ENCODE measurements at places on chromosomes 16 and 17.
A peak's percentile ranks its signal among the peaks of the same experiment; 100 is the strongest.

- no peak for DNase-seq
Measured at GRCh38 chr16:47565454-47565853, 104.3 kb downstream of the PHKB start.

DNA sequence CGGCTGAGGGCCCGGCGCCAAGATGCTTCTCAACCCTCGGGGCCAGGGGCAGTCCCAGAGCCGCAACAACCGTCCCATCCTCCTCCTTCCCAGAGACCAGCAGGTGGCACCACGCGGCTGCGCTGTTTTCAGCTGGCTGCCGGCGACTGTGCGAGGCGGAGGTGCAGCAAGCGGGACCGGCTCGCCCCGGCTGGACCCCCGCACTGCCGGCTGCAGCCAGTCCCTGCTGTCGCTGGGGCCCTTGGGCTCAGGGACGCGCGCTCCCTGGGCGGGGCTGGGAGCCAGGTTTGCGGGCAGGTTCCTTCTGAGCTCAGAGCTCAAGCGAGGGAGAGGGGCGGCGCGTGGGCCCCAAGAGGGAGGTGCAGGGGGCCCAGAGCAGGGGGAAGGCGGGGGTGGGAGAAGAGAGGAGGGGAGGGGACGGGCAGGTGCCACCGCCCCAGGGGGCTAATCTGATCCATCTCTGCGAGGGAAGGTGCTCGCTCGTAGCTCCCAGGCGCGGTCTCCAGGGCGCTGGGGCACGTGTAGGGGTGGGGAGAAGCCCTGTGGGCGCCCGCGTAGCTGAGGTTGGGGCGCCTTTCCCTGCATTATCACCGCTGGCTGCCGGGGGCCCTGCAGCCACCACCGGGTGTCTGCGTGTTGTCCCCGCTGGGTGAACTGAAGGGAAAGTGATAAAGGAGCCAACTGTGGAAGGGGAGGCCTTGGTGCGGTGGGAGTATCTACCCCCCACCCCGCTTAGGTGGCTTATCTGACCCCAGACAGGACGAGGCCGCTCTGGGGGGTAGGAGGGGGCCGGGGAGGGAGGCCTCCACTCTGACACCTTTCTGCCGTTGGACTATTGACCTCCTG, 24.2 kb downstream of the STAT5A start:
- peak; percentile 58 for DNase-seq

DNA sequence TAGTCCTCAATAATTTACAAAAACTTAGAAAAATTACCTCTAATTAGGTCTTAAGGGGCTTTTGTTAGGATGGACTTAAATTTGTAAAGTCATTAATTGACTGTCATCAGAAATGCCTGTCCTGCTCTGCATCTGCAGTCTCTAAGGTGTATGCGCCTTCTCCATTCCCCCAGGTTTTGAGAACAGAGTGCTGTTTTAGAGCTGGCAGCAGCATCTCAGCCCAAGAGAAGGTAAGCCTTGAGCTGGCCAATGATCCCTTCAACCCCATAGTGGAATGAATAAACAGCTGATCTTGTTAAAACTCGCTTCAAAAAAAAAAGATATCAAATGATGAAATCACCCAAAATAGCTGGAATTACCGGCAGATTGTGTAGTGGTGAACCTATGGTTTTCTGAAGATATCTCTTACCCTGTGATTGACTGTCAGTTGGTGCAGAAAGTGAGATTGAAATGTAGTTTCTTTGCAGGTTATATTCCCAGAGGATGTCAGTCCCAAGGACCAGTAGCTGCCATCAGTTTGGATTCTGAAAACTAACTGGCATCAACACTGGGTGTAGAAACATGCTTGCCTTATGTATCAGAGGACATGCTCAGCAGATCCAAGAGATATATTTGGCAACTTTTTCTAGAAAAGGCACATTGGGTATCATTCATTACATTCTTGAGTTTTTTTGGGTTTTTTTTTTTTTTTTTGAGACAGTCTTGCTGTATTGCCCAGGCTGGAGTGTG, 25.7 kb downstream of the TRPV2 start:
- DNase-seq: no peak

- no peak for DNase-seq
Measured at GRCh38 chr17:79041041-79041570, 17.1 kb downstream of the C1QTNF1 start.

DNA sequence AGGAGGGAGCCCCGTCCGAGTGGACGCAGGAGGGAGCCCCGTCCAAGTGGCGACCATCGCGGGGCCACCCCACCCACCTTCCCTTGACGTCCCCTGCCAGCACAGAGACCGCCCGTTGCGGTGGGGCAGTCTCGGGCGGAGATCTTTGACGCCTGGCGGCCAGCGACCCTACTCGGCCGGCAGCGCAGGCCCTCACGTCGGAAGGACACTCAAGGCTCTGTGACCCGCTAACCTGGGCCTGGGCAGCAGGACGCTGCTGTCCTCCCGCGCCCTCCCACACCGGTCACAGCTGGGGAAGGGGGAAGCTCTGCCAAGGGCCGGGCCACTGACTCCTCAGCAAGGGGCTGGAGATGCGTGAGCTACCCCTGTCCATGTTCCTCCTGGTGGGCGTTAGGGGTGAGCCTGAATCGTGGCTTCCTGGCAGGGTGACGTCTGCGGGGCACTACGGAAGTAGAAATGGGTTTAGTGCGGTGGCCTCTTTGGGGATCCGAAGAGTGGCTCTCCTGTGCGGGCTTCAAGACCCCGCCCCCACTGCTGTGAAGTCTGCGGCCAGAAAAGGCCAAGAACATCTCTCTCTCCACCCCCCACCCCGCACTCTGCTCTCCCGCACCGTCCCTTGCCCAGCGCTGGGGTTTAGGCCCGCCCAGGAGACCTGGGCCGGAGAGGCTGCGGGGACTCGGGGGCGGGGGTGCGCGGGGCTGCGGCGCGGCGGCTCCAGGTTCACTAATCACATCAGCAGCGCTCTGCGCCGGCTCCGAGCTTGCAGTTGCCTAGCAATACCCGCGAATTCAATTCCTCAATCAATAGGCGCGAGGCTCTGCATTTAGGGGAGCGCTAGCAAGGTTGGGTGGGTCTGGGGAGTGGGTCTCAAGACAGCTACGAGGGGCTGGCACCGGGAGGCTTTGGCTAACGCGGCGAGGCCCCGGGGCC, 5.8 kb downstream of the CBX8 start:
- DNase-seq: no peak

GRCh38 chr16:1102921-1103635, 7.0 kb upstream of the C1QTNF8 start:
- DNase-seq: peak; percentile 47

DNA sequence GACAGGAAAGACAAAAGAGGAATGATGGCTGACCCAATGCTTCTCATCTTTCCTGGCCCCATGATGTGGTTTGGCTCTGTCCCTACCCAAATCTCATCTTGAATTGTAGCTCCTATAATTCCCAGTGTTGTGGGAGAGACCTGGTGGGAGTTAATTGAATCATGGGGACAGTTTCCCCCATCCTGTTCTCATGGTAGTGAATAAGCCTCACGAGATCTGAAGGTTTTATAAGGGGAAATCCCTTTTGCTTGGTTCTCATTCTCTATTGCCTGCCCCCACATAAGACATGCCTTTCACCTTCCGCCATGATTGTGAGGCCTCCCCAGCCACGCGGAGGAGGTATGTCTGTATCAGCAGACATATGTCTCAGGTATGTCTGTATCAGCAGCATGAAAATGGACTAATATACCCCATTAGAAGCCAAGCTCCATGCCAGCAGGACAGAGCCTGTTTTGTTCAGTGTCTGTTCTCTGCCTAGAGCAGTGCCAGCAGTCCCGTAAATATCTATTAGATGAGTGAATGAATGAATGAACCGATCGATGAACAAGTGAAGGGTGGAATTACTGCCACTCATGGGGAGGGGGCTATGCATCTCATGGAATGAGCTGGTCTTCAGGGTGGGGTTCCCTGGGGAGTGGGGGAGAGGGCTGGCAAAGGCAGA, 304.4 kb downstream of the SOX9 start:
- no peak for DNase-seq

DNA sequence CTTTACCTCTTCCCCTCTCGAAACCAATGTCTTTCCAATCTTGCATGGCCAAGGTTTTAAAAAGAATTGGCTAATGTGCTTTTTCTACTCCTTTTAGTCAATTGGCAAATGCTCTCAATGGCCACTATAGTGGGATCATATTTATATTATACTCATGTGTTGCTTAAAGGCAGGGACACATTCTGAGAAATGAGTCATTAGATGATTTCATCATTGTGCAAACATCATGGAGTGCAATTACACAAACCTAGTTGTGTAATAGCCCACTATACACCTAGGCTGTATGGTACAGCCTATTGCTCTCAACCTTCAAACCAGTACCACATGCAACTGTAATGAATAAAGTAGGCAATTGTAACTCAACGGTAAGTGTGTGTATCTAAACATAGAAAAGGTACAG, 180.9 kb downstream of the HS3ST3A1 start:
- DNase-seq: no peak
